Sigmoid colon (tissue), 7 donors: ENCODE measurements at places on chromosomes 1 and 21. TPM values are rescaled to one million over a fixed set of nuclear protein-coding genes. Genes with fewer than 3 reads are reported as not detected.

GRCh38 chr1:221574529-221574928, 167.4 kb downstream of the DUSP10 start:
- H3K4me1 ChIP-seq, result peaks cover 27% of the 10 kb centered on the region
- H3K36me3 ChIP-seq, result no peaks in the 10 kb centered on the region
- H3K4me3 ChIP-seq, result no peak overlapping the region
- H3K27me3 ChIP-seq, result no peaks in the 10 kb centered on the region
- no peak for DNase-seq

DNA sequence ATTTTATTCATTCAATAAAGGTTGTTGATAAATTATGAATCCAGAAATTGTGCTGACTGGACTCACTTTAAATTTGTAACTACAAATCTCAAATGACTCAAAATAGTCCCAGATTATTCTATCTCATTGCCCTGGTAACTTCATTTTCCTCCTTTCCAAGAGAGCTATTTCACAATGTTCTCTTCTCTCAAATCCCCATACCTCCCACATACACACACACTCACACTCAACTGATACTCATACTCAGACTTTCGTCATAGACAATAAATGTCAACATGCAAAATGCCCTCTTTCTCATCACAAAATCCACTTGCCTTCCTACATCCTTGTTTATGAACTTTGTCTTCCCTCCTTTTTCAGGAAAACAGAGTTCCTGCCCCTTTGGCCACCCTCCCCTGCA, 33.3 kb downstream of the EXTL2 start:
- no peak overlapping the region for H3K4me3 ChIP-seq
- no peaks in the 10 kb centered on the region for H3K27me3 ChIP-seq
- H3K36me3 ChIP-seq, result no peaks in the 10 kb centered on the region
- DNase-seq, result no peak

DNA sequence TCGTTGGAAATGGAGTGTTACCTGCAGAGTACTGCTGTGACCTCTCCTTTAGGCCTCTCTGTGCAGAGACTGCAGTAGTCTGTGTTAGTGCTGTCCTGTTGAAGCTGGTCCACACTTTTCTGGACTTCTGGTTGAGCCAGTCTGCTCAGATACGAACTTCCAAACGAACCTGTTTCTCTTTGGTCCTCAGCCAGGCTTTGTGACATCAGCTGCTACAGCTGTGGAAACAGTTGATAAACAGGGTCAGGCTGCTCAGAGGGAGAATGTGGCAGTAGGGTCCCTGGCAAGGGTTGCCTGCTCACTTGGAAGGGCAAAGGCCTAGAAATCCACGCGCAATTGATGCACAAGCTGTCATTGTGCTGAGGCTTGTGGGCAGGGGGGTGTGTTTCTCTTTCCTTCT, 98.8 kb downstream of the NOS1AP start:
- H3K36me3 ChIP-seq, result no peaks in the 10 kb centered on the region
- DNase-seq, result no peak
- H3K27me3 ChIP-seq, result no peaks in the 10 kb centered on the region
- H3K4me1 ChIP-seq, result peaks cover 36% of the 10 kb centered on the region

GRCh38 chr1:145782272-145783099, 41.4 kb downstream of the RNF115 start:
- peak overlapping the region; percentile 84 for H3K27ac ChIP-seq
- H3K36me3 ChIP-seq, result no peaks in the 10 kb centered on the region
- no peaks in the 10 kb centered on the region for H3K4me1 ChIP-seq
- H3K27me3 ChIP-seq, result no peaks in the 10 kb centered on the region
- H3K4me3 ChIP-seq, result peak overlapping the region; percentile 24

FCRL3 gene
- not detected for total RNA-seq
